Keratinocyte (primary cell): ENCODE measurements at places on chromosomes 7 and 10.
A peak's percentile ranks its signal among the peaks of the same experiment; 100 is the strongest.

GRCh38 chr10:69726850-69727249, 74.9 kb upstream of the COL13A1 start:
- DNase-seq, result no peak

DNA sequence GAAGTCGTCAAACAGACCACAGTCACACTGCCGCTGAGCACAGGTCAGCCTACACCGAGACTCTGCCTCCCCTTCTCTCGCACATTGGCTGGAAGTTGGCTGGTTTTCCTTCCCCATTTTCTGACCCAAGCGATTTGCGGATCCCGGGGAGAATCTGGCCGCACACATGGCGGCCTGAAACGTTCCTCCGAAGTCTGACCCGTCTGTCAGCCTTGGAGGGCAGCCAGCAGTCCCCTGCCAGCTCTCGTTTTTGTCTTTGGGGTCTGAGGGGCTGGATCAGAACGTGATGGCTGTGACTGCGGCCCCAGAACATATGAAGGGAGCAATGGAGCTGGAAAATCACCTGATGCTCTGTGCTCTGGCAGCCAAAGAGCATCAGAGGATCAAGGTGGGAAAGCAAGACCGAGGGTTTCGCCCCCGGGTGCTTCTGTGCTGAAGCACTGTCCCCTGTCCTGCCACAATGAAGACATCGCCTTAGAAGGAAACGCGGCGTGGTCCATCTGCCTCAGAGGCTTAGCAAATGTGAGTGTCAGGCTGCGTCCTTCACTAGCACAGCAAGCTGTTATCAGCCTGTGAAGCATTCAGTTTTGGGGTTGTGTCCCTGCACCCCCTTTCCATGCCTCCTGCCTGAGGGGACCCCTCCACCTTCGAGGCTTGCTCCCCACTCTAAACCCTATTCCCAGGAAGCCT, 119.3 kb upstream of the SHH start:
- no peak for DNase-seq

DNA sequence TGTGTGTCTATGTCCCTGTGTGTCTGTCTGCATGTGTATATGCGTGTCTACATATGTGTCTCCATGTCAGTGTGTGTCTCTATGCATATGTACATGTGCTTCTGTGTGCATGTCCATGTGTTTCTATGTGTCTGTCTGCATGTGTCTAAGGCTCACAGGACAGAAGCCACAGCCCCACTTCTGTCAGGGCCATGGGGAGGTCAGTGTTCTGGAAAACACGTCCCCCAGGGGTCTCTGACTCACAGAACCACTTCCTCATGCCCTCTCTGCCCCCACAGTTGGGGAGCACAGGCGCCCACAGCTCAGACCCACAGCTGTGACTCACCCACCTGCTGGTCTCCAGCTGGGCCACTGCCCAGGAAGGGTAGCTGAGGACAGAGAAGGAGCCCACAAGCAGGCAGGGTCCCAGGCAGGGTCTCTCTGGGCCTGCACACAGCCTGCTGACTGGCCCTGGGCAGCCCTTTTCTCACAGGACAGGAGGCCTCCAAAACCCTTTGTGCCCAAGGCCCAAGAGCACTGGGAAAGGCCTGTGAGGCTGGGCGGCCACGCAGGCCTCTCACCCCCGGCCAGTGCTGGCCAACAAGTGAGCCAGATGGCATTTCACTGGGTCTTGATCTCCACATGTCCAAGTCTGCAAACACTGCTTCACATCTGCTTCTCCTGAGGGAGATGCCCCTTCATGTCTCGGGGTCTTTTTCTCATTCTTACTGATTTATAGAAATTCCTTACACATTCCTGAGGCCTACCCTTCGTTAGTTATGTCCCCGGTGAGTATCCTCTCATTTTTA, 102.9 kb upstream of the FAM20C start:
- peak; percentile 48 for DNase-seq

GRCh38 chr7:158596309-158596708, 8.7 kb upstream of the PTPRN2 start:
- no peak for DNase-seq

DNA sequence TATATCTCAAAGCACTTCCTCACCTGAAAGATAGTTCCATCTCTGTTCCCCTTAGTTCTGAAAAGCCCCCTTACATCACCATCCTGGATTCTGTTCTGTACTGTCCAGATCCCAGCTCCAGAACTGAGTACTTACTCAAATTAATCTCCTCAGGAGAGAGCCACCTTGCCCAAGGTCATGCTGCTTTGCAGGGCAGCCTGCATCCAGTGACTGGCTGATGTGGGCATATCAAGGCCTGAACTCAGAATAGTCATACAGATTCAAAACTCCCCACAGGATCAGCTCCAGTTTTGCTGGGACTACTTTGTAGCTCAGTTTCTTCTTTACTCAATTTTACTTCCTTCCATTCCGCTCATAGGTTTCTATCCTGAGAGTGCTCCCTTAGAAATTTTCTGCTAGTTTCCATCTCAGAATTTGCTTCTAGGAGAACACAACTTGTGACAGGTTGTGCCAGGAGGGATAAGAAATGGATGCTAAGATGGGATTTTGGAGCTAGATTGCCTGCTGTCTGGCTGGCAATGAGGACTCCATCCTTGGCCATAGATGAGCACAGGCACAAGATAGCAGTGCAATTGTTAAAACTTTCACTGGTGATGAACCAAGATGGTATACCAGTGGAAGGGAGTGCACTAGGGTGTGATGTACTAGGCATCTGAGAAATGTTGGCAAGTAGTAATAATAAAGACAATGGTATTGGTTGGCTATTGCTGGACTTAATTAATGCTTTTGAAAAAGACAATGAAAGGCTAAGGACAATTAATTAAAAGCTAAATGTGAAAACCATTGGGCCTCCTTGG, 17.3 kb downstream of the SRGN start:
- DNase-seq, result no peak

- no peak for DNase-seq
These were observed 1.9 kb downstream of the TAS2R40 start for GRCh38 chr7:143223784-143224183.

DNA sequence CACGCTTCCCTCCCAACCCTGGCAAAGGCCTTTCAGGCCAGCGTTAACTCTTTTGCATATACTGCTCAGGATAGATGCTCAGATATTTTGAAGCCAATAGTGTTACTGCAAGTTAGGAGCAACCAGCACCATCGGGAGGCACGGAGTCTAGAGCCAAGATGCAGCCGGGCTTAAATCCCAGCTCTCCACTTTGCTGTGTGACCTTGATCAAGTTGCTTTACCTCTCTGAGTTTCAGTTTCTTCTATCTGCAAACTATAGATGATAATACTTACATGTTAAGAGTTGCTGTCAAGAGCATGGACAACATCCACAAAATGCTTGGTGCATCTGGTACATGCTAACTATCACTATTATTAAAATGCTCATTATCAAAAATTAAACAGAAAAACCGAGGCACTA, 45.4 kb upstream of the C7orf33 start:
- DNase-seq, result no peak

GRCh38 chr7:1672851-1673486, 2.9 kb downstream of the ELFN1 start:
- DNase-seq, result no peak

DNA sequence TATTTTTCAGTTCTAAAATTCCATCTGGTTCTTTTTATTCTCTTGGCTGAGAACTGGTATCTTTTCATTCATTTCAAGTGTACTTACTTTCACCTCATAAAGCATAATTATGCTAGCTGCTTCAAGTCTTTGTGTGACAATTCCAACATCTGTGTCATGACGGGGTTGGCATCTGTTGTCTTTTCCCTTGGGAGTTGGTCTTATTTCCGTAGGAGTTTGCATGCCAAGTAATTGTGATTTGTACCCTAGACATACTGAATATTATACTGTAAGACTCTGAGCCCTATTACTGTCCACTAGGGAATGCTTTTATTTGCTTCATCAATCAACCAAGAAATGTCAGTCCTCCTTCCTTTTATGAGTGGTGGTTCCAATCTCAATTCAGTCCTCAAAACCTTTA, 24.6 kb upstream of the HUS1 start:
- DNase-seq, result no peak

GRCh38 chr10:117796130-117796745, 250.5 kb downstream of the RAB11FIP2 start:
- DNase-seq, result no peak

GRCh38 chr10:17257466-17258321, 29.7 kb downstream of the VIM start:
- no peak for DNase-seq

- DNase-seq, result no peak
These were observed 244.4 kb downstream of the SKIDA1 start for GRCh38 chr10:21280971-21281572.

GRCh38 chr7:83053965-83054364, 108.7 kb downstream of the PCLO start:
- DNase-seq, result no peak

GRCh38 chr7:139683137-139683921, 94.5 kb downstream of the HIPK2 start:
- DNase-seq, result no peak
